Activated CD4-positive, alpha-beta T cell treated with anti-CD3 and anti-CD28 coated beads, Interleukin-2, amount 10 ng/mL, durations not matched to agents 7 days and 5 days (primary cell): ENCODE measurements at places on chromosomes 4 and X.
A peak's percentile ranks its signal among the peaks of the same experiment; 100 is the strongest.

GRCh38 chr4:173252024-173252935 is 81.9 kb downstream of the HMGB2 start:
- no peak for DNase-seq

GRCh38 chr4:28082686-28083390 is 1222.2 kb downstream of the STIM2 start:
- no peak for DNase-seq

- peak; percentile 41 for DNase-seq
Observed at GRCh38 chr4:127782275-127783025, at the start of gene HSPA4L. Gene HSPA4L, plus strand, starts transcription at chr4:127782322. Its CDS starts 229 bp downstream, at chr4:127782551.

- DNase-seq: peak; percentile 57
Observed at GRCh38 chrX:106894392-106894909, 8.7 kb downstream of the RIPPLY1 start.

DNA sequence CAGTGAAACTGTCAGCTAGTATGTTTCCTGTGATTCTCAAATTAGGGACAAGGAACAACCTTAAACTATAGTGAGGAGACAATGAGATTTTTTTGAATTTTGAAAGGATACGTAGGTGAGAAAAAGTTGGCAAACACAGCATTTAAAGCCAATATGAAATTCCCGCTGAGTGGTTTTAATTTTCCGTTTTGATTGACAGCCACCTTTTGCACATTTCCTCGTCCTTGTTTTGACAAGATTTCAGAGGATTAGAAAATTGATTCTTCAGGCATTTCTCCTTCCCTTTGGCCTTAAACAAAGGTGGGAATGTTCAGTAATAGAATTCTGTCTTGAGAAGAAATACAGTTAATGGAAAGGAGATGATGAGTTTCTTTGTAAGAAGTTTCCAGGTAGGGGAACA is 52.2 kb downstream of the RAPGEF2 start:
- DNase-seq: no peak

- DNase-seq: no peak
Observed at GRCh38 chr4:138035781-138036258, 206.3 kb downstream of the SLC7A11 start.

- DNase-seq: no peak
Observed at GRCh38 chr4:124936427-124936826, 223.9 kb upstream of the ANKRD50 start.

DNA sequence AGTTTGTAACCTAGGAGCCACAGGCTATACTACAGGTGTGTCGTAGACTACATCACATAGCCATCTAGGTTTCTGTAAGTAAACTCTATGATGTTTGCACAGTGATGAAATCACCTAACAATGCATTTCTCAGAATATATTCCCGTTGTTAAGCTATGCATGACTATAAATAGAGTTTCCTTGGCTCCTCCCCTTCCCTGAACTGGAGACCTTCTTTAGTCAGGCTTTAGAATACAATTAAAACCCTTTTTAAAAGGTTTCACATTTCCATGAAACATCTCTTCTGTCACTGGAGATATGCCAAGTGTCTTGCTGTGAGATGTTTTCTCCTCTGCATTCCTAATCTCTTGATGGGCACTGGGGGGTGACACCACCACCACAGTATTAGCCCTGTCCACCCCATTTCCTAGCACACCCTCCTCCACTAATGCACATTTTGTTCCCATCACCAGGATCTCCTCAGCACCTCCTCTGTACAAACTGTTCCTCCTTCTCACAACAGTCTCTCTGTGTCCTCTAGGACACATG is 334.6 kb upstream of the CPEB2 start:
- DNase-seq: no peak

DNA sequence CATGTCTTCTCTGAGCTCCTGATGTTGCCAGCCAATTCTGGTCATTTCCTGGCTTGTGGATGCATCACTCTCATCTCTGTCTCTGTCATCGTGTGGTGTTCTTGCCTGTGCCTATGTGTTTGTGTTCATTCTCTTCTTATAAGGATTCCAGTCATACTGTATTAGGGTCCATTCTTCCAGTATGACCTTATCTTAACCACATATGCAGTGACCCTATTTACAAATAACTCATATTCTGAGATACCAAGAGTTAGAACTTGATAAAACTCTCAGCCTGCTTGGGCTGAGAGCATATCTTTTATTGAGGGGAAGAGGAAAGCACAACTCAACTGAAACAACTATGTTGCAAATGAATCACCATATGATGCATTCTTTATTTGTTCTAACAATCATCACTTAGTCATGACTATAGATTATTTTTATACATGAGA is 189.0 kb upstream of the ANXA10 start:
- no peak for DNase-seq

DNA sequence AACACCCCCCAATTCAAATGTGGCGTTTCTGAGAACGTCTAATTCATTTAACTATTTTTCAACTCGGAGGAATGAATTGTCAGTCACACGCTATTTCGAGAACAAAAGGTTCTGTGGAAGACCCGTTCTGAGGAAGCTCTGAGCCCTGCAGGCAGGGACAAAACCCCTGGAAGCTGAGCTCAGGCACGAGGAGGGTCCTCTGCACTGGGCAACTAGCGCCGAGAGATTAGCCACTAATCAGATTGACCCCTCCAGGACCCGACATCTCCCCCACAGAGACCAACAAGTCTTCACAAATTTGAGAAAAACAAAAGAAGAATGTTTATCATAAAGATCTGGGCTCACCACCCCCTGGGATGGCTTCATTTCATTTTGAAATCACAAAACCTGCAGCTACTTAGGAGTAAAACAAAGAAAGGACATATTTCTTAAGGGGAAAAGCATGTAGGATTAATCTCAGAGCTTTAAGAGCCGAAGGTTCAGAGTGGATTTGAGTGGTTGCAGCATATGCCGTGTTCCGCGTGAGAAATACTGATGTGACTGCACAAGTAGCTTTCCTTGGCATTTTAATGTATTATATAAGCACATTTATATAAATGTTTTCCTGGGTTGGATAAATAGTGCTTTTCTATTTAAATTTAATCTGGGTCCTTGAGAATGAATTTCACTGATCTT is 41.8 kb downstream of the ADRA2C start:
- DNase-seq: no peak

DNA sequence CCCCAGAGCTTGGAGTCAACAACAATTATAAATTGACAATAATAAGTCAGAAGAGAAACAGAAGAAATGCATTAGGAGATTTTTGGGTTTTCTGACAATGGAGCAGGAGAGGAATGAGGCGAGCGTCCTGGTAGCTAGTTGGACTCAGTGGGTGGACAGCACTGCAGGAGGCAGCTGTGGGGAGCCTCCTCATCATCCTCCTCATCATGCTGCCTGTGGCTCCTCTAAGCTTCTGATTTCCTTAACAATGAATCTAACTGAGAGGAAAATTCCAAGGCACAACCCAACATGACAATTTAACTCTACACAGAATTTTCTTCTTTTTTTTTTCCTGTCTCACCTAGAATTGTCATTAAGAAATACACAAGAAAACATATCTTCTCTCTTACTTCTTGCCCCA is 357.1 kb upstream of the NOCT start:
- DNase-seq: no peak

DNA sequence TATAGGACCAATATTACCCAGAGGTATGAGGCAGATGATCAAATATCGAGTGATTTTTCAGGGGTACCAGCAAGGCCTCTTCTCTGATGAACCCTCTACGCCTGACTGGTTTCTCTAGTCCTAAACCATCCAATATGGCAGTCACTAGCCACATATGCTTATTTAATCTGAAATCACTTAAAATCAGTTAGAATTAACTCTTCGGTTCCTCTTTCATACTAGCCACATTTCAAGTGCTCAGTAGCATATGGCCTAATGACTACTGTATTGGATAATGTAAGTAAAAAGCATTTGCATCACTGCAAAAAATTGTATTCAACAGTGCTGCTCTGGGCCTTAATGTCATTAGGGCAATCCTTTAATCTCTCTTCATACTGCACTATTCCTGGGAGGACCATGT is 4.4 kb upstream of the APBB2 start:
- no peak for DNase-seq

DNA sequence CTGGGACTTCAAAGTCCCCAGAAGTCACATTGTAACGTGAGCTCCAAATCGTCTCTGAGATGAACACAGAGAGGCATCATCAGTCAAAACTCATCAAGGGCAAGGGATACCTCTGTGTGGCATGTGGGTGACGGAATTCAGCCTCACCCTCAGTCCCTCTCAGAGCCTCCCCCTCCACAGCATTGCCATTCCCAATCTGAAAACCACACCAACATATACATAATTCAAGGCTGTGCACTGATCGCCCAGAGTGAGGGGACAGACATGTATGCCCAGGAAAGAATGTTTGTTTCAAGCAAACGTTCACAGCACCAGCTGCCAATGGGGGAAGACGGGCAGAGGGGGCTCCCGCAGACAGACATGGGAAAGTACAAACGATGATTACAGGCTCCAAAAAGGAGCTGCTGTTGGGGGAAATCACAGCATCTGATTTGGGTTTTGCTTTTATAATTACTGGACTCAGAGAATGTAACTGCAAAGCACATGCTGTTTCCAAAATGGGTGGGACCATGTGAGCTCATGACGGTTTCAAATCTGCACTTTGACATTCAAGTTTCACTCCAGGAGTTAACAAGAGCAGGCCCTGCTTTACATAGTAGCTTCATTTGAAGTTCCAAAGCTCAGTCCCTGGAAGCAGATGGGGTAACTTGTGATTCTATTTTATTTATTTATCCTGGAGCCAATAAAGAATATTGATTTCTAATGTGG is 88.3 kb downstream of the CLCN4 start:
- no peak for DNase-seq

- DNase-seq: no peak
Observed at GRCh38 chr4:148071009-148071408, 339.1 kb downstream of the ARHGAP10 start.

DNA sequence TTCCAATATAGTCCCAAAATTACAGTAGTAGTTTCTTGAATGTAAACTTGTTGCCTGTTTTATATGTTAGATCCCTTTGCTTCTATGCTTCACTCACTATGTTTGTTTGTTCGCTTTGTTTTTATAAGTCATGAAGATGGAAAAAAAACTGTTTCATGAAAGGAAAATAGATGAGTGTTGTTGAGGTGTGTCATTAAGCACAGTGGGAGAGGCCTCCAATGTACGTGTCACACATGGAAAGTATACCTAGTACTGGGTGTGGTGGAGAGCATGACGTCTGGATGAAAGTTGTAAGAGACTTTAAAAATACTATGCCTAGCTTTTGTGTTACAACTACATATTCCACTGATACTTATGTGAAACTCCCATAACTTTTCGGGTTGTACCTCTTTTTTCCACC is 28.4 kb downstream of the PLS3 start:
- DNase-seq: no peak

DNA sequence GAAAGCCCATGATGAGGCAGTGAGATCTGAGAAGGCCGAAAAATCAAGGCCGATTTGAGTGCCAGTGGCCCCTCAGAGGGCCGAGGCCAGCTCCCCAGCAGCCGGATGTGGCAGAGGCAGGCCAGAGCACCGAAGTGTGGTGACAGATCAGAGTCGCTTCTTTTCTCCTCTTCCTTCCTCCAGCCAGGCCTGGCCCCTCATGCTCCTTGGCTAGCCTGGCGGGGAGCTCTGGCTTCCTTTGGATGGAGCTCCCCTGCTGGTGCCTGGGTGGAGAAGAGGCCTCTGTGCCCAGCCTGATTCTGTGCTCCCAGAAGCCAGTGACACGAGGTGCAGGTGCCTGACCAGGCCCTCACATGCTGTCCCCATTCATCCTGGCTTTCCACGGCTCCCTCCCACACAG is 127.2 kb upstream of the PABPC4L start:
- DNase-seq: no peak

GRCh38 chrX:49767236-49767635 is 61.9 kb upstream of the PAGE4 start:
- DNase-seq: no peak

GRCh38 chrX:16892504-16893362 is 22.6 kb upstream of the RBBP7 start:
- DNase-seq: peak; percentile 60

- DNase-seq: no peak
Observed at GRCh38 chrX:136021903-136022302, 36.7 kb downstream of the SLC9A6 start.

DNA sequence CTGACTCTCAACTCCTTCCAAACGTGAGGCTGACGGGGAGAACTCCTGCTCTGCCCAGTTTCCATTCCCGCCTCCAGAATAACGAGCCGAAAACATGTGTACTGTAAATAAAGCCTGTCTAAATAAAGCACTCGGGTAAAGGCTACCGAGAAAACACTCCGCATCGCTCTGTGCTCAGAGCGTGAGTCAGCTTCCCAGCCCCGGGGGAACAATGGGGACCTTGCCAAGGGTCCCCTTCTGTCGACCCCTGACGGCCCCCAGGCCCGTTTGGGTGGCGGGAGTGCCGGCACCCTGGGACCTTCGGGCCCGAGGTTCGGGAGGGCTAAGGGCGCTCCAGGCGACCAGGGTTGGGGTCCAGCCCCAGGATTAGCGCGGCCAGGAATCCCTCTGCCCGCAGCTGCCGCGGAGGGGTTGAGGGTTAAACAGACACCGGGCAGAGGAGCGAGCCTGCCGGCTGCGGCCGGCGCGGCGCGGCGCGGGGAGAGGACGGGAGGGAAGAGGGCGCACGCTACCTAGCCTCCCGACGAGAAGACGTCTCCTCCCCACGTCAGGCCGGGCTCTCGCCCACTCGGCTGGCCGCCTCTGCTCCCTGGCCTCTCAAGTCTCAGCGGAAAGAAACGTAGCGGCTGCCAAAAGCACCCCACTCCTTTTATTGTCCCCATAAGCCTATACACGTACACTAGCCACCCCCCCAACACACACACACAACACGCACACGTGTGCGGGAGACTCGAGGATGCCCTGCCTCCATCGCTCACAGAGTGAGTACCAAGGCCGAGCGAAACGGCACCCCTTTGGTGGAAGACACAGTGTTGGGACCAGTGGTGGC is 85.5 kb downstream of the BCOR start:
- DNase-seq: no peak

GRCh38 chr4:168489616-168490015 is 7.2 kb upstream of the PALLD start:
- DNase-seq: no peak

GRCh38 chr4:41288254-41288653 is 31.5 kb downstream of the UCHL1 start:
- DNase-seq: no peak

- DNase-seq: no peak
Observed at GRCh38 chr4:94363136-94363655, 20.6 kb upstream of the HPGDS start.

GRCh38 chr4:114458728-114459127 is 139.9 kb upstream of the UGT8 start:
- no peak for DNase-seq

GRCh38 chrX:119273420-119274192 is 37.5 kb downstream of the PGRMC1 start:
- peak; percentile 44 for DNase-seq

GRCh38 chrX:38452603-38453002 is 100.2 kb downstream of the OTC start:
- no peak for DNase-seq

- DNase-seq: no peak
Observed at GRCh38 chr4:128757712-128758111, 51.8 kb upstream of the JADE1 start.
